ENCODE measurements at places on chromosomes 5 and 9.

- peaks cover 11% of the 10 kb centered on the region for H3K36me3 ChIP-seq
- H3K4me3 ChIP-seq, result no peak overlapping the region
- peaks cover 6% of the 10 kb centered on the region for H3K4me1 ChIP-seq
Measured at GRCh38 chr9:113886026-113886369, 9.9 kb downstream of the ZNF618 start.

DNA sequence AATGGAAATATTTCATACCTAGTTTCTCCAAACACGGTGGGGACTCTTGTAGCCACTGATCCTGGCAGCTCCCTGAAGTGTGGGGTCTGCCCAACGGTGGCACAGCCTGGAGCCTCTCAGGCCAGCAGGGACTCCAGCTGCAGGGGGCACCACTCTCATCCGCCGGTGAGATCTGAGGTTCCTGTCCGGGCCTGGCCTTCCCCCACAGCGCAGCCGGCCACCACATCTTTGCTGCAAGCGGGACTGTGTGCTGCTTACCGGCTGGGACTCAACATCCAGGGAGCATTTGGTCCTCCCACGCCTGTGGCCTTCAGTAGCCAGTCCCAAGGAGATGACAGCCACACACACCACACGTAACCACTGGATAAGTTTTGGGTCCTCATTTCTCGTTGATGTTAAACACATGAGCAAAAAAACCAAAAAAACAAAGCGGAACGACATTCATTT, 7.7 kb upstream of the NKX2-5 start:
- H3K4me1 ChIP-seq, result peaks cover 19% of the 10 kb centered on the region
- H3K4me3 ChIP-seq, result no peak overlapping the region
- H3K27ac ChIP-seq, result no peak overlapping the region
- DNase-seq, result peak; percentile 49
- peaks cover 100% of the 10 kb centered on the region for H3K27me3 ChIP-seq

DNA sequence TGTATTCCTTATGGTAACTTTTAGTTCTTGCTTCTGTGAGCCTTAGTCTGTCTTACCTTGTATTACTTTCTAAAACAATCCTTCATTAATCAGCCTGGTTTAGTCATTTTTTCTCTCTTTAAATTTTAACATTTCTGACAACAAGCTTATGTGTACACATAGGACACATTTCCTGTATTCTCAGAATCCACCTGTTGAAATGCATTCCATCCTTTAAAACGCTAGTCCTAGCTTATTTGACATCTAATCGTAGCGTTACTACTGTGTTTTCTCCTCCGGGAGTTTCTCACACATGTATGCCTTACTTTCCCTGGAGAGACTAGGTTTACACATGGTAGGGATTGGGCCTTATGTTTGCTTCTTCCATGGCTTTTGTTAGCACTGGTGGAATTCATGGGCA, 3.8 kb downstream of the TARS1 start:
- no peaks in the 10 kb centered on the region for H3K27me3 ChIP-seq
- H3K4me3 ChIP-seq, result no peak overlapping the region
- peaks cover 55% of the 10 kb centered on the region for H3K36me3 ChIP-seq
- H3K4me1 ChIP-seq, result no peaks in the 10 kb centered on the region
- no peak for DNase-seq

- peaks cover 57% of the 10 kb centered on the region for H3K27me3 ChIP-seq
- H3K27ac ChIP-seq, result no peak overlapping the region
- DNase-seq, result no peak
- peaks cover 7% of the 10 kb centered on the region for H3K4me1 ChIP-seq
- no peaks in the 10 kb centered on the region for H3K36me3 ChIP-seq
Measured at GRCh38 chr9:89632736-89633135, 27.9 kb downstream of the GADD45G start.

- peak overlapping the region; percentile 9 for H3K4me3 ChIP-seq
- no peaks in the 10 kb centered on the region for H3K27me3 ChIP-seq
- no peaks in the 10 kb centered on the region for H3K4me1 ChIP-seq
Measured at GRCh38 chr9:37511016-37512010, 25.6 kb downstream of the POLR1E start.

DNA sequence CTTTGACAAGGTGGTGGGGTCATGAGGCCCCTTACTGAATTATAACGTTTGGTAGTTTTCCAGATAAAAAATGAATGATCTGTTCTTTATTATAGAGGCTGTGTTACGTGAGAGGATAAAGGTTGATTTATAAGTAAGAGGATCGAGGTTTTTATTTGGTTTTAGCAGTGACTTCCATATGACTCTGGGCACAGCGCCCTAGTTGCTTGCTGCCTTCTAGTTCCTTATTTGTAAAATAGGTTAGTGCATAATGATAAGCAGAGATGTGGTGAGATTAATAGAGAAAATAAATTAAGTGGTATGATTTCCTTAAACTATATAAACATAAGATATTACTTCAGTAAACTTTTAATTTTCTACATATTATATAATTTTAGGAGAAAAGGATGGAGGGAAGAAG, 29.8 kb downstream of the MRRF start:
- DNase-seq, result no peak
- H3K27me3 ChIP-seq, result no peaks in the 10 kb centered on the region
- H3K4me1 ChIP-seq, result no peaks in the 10 kb centered on the region

DNA sequence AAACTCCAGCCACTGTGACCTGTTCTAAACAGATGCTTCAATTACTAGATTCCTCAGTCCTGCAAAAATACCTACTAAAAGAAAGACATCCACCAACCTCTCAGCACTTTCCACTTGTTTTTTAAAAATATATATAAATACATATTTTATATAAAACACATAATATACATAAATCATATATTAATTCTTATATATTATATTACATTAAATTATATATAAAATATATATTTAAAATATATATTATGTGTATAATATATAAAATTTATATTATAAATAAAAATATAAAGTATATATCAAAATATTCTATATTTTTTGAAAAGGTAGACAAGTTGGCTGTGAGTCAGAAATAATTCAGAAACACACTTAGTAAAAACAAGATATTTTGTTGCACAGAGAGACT, 2371.8 kb upstream of the ACO1 start:
- H3K27me3 ChIP-seq, result no peaks in the 10 kb centered on the region
- H3K4me3 ChIP-seq, result no peak overlapping the region
- DNase-seq, result no peak

- peaks cover 21% of the 10 kb centered on the region for H3K27me3 ChIP-seq
- no peak overlapping the region for H3K27ac ChIP-seq
- DNase-seq, result no peak
- H3K36me3 ChIP-seq, result no peaks in the 10 kb centered on the region
- peaks cover 16% of the 10 kb centered on the region for H3K4me1 ChIP-seq
- peak overlapping the region; percentile 91 for H3K4me3 ChIP-seq
Measured at GRCh38 chr9:75893106-75893505, 2.6 kb downstream of the PCSK5 start.

- DNase-seq, result no peak
- no peak overlapping the region for H3K27ac ChIP-seq
- H3K4me3 ChIP-seq, result no peak overlapping the region
- no peaks in the 10 kb centered on the region for H3K4me1 ChIP-seq
- H3K27me3 ChIP-seq, result no peaks in the 10 kb centered on the region
Measured at GRCh38 chr5:176517053-176517661, 20.0 kb downstream of the RNF44 start.

DNA sequence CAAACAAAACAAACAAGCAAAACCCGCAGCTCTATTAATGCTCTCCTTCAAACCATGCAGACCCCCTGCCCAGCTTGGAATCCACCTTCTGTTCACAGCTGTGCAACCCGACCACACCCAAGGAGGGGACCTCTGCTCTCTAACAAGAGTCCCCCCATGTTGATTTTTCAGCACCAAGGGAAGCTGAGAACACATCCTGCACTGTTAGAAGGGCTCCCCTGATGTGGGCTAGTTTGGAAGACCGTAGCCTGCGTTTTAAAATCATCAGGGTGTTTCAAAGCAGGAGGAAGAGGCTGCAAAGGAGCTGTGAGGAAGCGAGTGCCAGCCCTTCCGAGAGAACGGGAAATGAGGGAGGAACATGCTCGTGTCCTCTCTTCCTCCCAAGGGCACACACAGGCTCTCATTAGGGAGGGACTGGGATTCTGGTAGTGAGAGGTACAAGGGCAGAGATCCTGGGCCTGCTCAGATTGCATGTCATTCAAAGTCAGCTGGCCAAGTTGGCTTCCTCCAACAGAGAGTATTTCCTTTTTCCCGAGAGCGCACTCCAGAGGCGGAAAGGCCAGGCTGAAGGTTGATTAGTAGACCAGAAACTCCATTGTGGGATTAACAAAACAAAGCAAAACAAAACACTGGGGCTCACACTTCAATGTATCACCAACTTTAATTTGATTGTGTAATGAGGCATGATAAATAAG, 185.9 kb downstream of the SEMA6A start:
- DNase-seq, result no peak
- H3K36me3 ChIP-seq, result no peaks in the 10 kb centered on the region
- H3K4me3 ChIP-seq, result no peak overlapping the region
- no peaks in the 10 kb centered on the region for H3K27me3 ChIP-seq
- H3K4me1 ChIP-seq, result peaks cover 7% of the 10 kb centered on the region
- H3K27ac ChIP-seq, result no peak overlapping the region

DNA sequence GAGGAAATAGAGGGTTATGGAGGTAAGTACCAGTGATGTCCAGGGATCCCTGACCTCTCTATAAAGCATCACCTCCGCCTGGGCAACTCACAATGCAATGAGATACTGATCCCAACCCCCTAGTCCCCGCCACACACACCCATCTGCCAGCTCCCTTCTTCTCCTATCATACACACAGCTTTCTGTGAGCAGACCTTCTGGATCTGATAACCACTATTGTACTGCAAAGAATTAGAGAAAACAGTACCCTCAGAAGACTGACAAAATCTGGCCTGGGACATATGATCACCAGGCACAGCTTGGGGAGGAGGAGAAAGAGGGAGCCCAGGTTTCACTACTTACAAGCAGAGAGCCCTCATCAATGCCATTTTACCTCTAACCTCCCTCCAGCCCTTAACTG, 249.0 kb downstream of the SEC61B start:
- no peak overlapping the region for H3K27ac ChIP-seq
- H3K36me3 ChIP-seq, result no peaks in the 10 kb centered on the region
- no peaks in the 10 kb centered on the region for H3K4me1 ChIP-seq
- no peaks in the 10 kb centered on the region for H3K27me3 ChIP-seq
- DNase-seq, result no peak
- H3K4me3 ChIP-seq, result no peak overlapping the region

DNA sequence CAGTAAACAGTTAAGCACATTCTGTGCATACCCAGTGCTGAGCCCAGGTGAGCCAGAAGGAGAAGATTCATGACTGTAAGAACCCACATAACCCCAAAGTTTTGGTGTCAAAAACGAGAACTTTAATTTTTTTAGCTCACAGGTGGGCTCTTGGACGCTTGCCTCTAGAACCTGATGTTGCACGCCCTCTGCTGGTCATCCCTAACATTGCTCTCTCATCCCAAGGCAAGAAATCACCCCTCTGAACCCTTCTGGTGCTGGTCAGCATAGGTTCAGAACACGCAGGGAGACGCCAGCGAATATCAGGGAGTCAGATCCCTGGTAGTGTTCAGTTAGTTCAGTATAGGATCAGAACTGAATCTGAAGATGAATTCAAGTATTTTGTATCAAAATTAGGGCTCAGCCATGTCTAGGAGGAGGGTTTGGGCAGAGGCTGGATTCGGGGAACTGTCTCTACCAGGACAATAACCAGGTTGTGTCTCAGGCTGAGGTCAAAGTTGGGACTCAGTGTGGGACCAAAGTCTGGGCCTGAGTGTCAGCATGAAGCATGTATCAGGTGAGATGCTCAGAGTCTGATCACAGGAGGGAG, 4.1 kb upstream of the DNAJB5 start:
- H3K4me3 ChIP-seq, result no peak overlapping the region
- no peak overlapping the region for H3K27ac ChIP-seq
- no peaks in the 10 kb centered on the region for H3K36me3 ChIP-seq
- H3K27me3 ChIP-seq, result peaks cover 26% of the 10 kb centered on the region
- DNase-seq, result peak; percentile 73
- H3K4me1 ChIP-seq, result peaks cover 19% of the 10 kb centered on the region

DNA sequence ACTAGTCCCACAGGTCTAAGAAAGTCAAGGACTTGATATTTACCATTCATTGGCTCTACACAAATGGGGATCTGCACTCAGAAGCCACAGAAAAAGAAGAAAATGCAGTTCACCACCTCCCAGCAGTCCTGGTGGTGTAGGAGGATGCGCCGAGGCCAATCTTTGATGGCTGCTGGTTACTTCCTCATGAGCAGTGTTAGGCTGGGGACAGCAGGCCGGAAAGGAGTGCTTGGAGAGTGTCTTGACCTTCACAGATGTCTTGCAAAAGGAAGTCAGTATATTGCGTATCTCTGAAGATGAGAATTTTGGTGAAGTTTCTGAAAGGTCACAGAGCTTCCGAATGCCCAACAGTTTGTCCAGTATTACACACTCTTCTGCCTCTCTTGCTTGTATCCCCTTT, 597.0 kb downstream of the EBF1 start:
- no peak overlapping the region for H3K27ac ChIP-seq
- H3K27me3 ChIP-seq, result no peaks in the 10 kb centered on the region
- no peaks in the 10 kb centered on the region for H3K36me3 ChIP-seq

- peaks cover 6% of the 10 kb centered on the region for H3K36me3 ChIP-seq
- no peaks in the 10 kb centered on the region for H3K27me3 ChIP-seq
- H3K4me1 ChIP-seq, result no peaks in the 10 kb centered on the region
- H3K27ac ChIP-seq, result no peak overlapping the region
- no peak overlapping the region for H3K4me3 ChIP-seq
Measured at GRCh38 chr9:85969727-85970126, 28.8 kb downstream of the NAA35 start.

GRCh38 chr5:154465169-154465568, 12.9 kb downstream of the HAND1 start:
- no peak overlapping the region for H3K4me3 ChIP-seq
- H3K27me3 ChIP-seq, result peaks cover 30% of the 10 kb centered on the region
- H3K4me1 ChIP-seq, result no peaks in the 10 kb centered on the region

- no peaks in the 10 kb centered on the region for H3K27me3 ChIP-seq
- peak overlapping the region; percentile 4 for H3K27ac ChIP-seq
- H3K4me1 ChIP-seq, result peaks cover 6% of the 10 kb centered on the region
- DNase-seq, result no peak
- H3K4me3 ChIP-seq, result no peak overlapping the region
Measured at GRCh38 chr9:116189683-116190082, 36.1 kb downstream of the PAPPA start.

GRCh38 chr5:73960023-73960422, 334.0 kb downstream of the ARHGEF28 start:
- H3K36me3 ChIP-seq, result no peaks in the 10 kb centered on the region
- H3K27ac ChIP-seq, result no peak overlapping the region
- H3K27me3 ChIP-seq, result no peaks in the 10 kb centered on the region

DNA sequence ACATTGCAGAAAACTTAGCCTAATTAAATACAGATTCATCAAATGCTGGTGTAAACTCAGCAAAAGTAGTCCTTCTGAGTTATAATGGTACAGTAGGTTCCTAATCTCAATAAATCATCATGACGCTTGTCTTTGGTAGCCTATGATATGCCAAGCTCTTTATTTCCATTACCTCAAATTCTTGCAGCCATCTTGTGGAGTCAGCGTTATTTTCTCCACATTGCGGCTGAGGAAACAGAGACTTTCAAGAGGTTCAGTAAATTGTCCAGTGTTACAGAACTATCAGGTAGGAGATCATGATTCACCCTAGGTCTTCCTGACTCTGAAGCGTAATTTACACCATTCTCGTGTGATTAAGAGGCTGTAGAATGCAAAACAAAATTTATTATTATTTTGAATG, 237.2 kb downstream of the PCSK5 start:
- no peaks in the 10 kb centered on the region for H3K4me1 ChIP-seq
- no peak overlapping the region for H3K4me3 ChIP-seq
- no peaks in the 10 kb centered on the region for H3K36me3 ChIP-seq
- no peaks in the 10 kb centered on the region for H3K27me3 ChIP-seq
- no peak overlapping the region for H3K27ac ChIP-seq

Data from mesenchymal stem cell (in vitro differentiated cells and primary cell).